Natural killer cell treated with Interleukin-12 subunit alpha and Interleukin-12 subunit beta and Interleukin-15 and Interleukin-18, amount 100 ng/mL, for 72 hours (primary cell): ENCODE measurements at places on chromosomes 4 and X.

GRCh38 chrX:119391279-119391678 lies 7.9 kb upstream of the SLC25A43 start:
- no peak for DNase-seq

DNA sequence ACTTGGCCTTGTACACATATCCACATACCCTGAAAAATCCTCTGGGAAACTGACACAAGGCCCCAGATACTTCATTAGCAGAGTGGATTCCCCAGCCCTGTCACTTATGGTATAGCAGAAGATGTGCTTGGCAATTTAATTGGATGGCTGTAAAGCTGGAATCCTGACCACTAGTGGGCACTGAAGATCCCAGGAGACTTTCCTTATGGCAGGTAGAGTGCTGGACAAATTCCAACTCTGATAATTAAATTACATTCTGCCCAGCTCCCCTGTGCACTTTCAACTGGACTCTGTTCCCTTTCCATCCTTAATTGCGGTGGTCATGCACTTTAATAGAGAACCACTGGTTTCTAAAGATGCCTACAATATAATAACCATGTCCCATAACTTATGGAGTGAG lies 119.8 kb downstream of the DCK start:
- DNase-seq, result no peak

GRCh38 chr4:10104991-10105276 lies 11.7 kb downstream of the WDR1 start:
- DNase-seq, result no peak

DNA sequence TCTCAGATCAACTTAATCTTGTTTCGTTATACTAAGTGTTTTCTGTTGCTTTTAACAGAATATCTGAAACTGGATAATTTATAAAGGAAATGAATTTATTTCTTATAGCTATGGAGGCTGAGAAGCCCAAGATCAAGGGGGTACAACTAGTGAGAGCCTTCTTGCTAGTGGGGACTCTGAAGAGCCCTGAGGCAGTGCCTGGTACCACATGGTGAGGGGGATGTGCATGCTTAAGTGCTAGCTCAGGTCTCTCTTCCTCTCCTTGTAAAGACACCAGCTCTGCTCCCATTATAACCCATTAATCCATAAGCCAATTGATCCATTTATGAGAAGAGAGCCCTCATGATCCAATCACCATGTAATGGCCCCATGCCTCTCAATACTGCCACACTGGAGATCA lies 17.9 kb downstream of the COX18 start:
- DNase-seq, result no peak

DNA sequence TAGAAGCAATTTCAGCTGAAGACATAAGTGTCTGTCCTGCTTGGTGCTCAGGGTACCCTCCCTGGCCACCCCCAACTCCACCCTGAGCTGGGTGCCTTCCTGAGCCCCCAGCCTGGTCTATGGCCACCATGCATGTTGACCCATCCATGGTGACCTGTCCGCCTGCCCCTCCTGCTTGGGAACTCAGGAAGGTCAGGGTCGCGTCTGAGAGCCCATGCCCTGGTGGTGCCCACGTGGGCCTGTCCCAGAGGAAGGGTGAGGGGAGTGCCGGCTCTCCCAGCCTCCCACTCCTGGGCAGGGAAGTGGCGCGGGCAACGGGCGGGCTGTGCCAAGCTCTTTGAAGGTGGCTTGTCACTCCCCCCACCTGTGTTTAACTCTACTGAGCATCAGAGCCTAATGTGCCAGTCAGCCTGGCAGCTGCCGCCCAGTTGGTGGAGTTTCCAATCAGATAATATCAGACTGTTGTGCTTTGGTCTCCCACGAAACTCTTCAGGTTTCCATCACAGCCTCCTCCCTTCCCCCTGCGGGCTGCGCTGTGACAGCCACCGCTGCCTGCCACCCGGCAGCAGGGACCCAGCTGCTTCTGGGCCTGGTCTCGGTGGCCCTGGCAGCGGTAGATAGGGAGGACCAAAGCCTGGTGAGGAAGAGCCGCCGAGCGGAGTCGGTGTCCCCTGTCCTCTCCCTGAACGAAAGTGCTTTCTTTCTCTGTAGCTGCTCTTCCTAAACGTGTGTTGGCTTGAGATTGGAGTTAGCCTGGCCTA lies 4.8 kb downstream of the SH3BP2 start:
- DNase-seq, result no peak

- DNase-seq, result no peak
These were observed 181.5 kb downstream of the SHROOM3 start for GRCh38 chr4:76616526-76616925.

DNA sequence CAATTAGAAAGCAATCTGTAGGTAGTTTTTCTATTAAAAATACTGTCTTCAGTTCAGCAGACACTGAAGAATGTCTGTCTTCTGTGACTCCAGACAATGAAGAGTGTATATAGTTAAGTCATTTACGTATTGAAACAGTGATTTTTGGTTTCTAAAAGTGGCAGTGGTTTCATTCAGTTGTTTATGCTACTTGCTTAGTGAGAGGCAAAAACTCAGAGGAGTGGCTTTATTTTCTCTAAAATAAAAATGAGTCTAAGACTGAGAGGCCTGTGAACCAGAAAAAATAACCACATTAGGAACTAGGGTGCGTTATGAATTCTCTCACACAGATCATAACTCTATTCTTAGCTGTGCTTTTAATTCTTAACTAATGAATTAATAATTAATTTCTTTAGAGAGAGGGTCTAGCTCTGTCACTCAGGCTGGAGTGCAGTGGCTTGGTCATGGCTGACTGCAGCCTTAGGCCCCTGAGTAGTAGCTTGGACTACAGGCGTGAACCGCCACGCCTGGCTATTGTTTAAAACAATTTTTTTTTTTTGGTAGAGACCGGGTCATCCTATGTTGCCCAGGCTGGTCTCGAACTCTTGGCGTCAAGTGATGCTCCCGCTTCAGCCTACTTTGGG lies 31.4 kb downstream of the FREM3 start:
- DNase-seq, result no peak

DNA sequence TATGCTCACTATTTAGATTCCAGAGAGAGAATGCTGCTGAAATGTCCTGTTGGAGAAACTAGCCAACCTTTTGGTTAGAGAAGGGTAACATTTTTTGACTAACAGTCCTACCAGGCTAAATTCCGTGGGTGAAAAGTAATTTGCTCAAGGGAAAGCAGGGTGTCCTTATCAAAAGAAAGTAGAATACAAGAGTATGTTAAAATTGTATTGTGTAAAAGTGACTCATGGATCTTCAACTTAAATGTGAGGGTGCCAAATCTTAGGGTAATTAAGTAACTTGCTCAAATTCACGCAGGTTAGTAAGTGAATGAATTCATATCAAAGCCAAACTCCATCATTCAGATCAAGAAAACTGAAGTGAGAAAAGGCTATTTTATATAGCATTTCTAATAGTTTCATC lies 81.7 kb downstream of the PCDH7 start:
- no peak for DNase-seq

- no peak for DNase-seq
These were observed 636 bp downstream of the BCOR start for GRCh38 chrX:40097141-40097503.
